GM23248 (cell line): ENCODE measurements at places on chromosomes 3 and 15. TPM values are rescaled to one million over a fixed set of nuclear protein-coding genes. Genes with fewer than 3 reads are reported as not detected.

Gene SOX14
- total RNA-seq, result not detected in 2 replicates

Gene CD96
- total RNA-seq, result not detected in 2 replicates

DNA sequence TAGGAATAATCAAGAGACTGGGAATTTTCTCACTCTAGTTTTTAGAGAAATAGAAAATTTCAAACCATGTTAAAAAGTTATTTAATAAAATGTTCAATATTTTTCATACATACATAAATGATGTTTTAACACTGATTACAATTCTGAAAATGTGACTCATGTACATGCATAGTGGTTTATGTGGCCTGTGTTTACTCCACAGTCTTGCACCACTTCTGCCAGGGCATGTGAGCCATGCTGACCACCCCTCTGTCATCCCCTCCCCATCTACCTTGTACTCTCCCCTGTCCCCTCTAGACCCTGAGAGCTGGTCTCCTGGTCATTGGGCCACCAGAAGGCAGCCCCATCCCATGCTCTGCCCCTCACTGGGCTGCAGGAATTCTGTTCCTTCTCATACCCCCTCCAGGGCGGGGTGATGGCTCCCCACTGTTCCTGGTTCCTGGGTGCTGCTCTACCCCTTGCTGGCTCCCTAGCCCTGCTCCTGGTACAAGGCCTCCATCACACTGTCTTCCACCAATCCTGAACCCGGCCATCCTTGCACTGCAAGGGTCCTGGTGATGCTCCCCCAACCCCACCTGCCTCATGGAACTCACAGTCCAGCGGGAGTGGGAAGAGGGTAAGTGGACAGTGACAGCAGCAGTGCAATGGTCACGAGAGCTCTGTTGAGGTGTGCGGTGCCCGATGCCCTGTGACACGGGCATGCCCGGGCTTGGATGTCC is 24.2 kb upstream of the SLC41A3 start:
- DNase-seq, result peak; percentile 37

Gene NBEAL2
- total RNA-seq, result 2.8 and 4.7 TPM in 2 replicates

GRCh38 chr3:56076746-56077145 is 391.5 kb downstream of the ERC2 start:
- DNase-seq, result no peak

DNA sequence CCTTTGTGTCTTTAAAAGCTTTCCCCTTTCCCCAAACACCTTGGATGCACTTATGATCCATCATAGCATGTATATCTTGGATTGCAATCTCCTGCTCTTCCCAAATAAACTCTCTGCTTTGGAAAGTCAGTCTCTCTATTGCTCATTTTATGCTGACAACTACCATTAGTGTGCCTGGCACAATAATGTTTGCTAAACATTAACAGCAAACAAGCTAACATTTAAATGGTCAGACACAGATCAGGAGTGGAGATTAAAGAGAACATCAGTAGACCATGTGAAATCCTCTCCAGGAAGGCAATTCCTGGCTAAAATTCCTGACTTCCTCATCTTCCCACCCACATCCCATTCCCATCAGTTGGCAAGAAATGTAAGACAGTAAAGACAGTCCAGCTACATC is 44.3 kb upstream of the EIF1B start:
- DNase-seq, result no peak

- no peak for DNase-seq
Measured at GRCh38 chr15:58285212-58285920, 146.4 kb upstream of the LIPC start.

Gene GOLGA8H
- not detected in 2 replicates for total RNA-seq

DNA sequence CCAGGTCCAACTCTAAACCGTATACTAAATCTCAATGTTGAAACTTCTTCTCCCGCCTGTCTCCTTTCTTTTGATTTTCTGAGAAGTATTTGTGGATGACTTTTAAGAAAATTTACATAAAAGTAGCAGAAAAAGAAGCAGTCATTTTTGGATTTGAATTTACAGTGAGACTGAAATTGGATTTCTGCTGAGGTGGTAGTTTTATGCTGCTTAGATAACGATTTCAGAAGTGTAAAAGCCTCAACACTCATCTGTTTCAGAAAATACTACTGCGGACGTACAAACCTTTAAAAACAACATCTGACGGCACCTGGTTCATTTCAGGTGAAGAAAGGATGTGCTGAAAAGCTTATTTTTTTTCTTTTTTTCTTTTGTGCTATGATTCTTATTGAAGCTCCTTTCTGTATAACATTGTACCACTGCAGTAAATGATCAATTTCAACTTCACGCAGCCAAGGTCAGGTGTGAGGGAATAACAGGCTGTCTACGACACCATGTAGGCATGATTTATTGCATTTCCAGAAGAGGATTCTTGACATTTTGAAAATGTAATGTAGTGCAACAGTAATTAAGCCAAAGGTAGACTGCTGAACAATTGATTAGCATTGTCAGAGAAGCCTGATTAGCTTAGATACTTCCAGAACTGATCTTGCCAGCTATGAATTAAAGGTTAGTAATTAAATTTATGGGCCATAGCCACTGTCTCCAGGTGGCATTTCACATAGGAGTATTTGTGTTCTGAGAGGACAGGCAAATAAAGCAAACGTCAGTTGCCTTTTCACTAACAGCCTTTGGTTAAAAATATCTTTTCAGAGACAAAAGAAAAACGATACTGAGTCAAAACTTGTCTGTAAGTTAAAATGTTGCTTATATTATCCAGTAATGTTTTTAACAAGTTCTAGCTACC is 134.6 kb upstream of the KBTBD8 start:
- no peak for DNase-seq

GRCh38 chr15:90845201-90845949 is 23.0 kb upstream of the FURIN start:
- DNase-seq, result peak; percentile 98

GRCh38 chr15:33005582-33005981 is 188.9 kb downstream of the FMN1 start:
- DNase-seq, result no peak

GRCh38 chr3:194976049-194976451 is 290.4 kb downstream of the FAM43A start:
- DNase-seq, result no peak

Gene C3orf22
- total RNA-seq, result not detected in 2 replicates

GRCh38 chr15:67372543-67372942 is 118.0 kb downstream of the IQCH start:
- no peak for DNase-seq

Gene SPINK8
- not detected in 2 replicates for total RNA-seq

Gene CHRD
- total RNA-seq, result 0.22 and 0.25 TPM in 2 replicates

GRCh38 chr3:196625331-196625730 is 14.2 kb upstream of the NRROS start:
- no peak for DNase-seq

DNA sequence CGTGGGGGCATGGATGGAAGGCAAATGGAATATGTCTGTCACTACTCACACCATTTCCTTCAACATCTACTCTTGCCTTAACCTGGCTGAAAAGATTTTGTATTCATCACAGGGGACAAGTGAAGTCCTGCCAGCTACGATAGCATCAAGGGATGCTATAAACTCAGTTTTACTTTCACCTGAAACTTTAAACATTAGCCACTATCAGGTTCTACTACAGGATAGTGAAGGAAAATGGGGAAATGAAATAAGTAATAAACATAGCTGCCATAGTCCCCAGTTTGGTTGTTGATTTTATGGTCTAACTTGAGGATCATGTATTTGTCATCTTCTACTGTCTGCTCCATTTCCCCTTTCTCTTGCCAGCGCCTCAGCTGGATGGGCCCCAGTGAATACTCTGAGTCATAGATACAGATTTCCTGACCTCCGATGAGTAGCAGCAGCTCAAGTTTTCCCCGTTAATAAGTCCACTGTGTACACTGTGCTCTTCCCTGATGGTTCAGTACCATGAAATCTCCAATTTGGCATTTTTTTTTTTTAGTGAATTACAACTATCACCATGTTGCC is 338.2 kb upstream of the SLCO3A1 start:
- peak; percentile 94 for DNase-seq

- no peak for DNase-seq
Measured at GRCh38 chr3:23726811-23727548, 78.8 kb upstream of the UBE2E1 start.

Gene AGBL1
- not detected in 2 replicates for total RNA-seq

- DNase-seq, result peak; percentile 17
Measured at GRCh38 chr3:9649791-9650521, 651 bp downstream of the MTMR14 start.

DNA sequence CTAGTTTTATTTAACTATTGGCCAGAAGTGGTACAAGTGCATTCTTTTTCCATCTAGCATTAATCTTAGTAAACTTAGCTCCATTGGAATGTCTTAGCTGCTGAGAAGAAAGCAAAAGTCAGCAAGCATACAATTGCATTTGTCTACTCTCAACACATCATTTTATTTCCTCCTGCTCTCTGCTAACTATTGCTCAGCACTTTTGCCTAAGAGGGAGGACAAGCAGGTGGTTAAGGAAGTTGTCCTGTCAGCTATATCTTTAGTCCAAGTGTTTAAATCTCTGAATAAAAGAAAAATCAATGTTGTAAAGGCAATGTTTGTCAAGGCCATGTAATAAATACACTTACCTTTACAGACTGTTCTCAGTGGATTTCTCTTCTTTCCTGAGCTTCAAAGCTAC is 51.0 kb downstream of the FHIT start:
- DNase-seq, result no peak

Gene GOLGA8B
- total RNA-seq, result 13.5 and 29.2 TPM in 2 replicates

DNA sequence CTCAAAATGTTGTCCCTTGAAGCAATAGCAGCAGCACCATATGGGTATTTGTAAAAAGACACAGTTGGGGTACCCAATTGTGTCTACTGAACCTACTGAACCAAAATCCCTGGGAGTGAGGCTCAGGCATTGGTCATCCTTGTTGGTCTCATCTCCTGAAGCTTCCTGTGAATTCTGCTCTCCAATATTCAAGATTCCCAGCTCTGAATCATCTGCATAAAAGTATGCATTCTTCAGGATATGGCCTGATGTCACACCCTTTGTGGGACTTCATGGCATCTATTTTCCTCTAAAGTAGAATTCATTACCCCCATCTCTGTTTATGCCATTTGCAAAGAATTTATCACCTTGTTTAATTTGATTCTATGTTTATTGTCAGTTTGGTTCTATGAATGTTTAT is 13.3 kb upstream of the PTX3 start:
- DNase-seq, result peak; percentile 76

DNA sequence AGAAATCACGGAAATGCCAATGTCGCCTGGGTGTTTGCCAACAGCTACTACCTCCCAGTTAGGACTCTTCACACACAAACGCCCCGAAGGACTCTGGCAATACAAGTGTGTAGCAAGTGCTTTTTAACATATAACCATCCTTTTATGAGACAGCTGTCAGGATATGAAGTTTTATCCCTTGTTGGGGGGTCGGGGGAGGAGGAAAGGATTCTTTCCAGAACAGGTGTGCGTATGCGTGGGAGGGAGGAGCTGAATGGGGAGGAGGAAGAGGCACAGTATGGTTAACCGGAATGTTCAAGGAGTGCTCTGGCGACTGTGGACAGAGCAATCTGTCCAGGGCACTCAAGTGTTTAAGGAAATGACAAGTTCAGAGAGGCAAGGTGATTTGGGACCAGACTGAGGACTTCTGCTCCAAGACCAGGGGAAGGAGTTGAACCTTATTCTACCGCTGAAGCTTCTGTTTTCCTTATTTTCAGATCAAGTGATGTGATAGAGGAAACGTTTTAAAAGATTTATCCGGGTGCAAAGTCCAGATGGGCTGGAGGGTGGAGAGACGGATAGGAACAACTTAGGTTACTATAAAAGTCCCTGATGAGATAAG is 1.3 kb downstream of the TSPAN3 start:
- peak; percentile 29 for DNase-seq

- peak; percentile 96 for DNase-seq
Measured at GRCh38 chr3:131903988-131904415, 130.8 kb downstream of the CPNE4 start.

- DNase-seq, result no peak
Measured at GRCh38 chr3:55546866-55547669, 60.0 kb upstream of the WNT5A start.

DNA sequence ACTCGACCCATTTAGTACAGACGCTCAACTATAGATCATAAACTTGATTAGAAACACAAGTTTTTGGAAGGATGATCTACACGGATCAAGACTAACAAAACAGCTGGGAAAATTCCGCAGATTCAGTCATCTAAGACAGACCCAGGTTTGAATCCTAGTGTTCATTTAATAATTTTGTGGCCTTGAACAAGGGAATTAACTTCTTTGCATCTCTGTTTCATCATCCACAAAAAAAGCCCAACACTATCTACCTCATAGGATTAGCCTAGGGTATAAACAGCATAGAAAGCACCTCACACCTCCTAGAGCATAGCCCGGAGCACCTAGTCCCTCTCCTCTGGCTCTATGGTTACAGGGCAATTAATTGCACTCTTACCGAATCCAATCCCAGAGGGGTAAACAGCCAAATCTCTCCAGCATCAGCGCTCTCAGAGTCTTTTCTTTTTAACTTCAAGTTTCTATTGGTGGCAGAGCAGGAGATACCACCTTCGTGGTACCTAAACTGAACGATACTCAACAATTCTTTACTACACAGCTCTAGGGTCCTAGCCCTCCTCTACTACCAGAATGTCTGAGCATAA is 3.5 kb downstream of the TBL1XR1 start:
- no peak for DNase-seq

DNA sequence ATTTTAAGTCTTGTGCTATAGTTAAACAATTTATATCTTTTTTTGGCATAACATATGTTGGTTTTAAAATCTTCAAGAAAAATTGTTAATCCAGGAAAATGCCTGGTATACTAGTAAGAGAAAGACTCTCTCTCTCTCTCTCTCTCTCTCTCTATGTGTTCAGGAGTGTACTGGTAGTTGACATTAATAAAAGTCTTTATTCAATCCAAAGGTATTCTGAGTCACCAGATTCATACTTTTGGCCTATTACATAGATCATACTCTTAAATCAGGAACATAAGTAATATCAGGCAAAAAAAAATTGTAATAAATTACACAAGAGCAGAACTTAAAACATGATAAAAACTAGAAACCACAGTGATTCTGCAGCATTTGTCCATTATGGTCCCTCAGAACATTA is 70.2 kb downstream of the TFG start:
- no peak for DNase-seq

- no peak for DNase-seq
Measured at GRCh38 chr3:128180436-128180835, 27.2 kb downstream of the EEFSEC start.

DNA sequence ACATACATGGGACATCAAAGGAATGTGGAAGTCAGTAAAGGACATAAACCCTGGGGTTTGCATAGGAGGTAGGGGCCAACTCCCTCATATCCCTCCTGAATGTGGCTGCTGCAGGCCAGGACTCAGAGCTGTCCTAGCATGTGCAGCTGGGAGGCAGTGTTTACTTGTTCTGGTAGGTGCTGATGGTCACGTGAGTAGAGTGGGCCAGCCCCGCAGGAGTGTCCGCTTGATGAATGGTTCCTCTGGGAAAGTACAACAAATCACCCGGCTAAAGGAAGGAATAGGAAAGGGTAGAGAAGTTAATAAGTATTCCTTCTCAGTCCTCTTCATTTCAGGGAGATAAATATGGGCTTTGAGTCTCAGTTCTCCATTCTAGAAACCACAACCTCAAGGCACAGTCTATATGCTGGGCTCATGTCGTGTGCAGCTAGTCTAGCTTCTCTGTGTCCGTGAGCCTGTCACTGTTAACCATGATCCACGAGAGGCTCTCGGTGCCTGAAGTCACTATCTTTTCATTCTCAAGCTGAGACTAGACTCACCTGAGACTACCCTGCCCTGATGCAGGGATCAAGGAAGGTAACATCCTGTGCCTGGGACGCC is 17.9 kb downstream of the RIOX2 start:
- no peak for DNase-seq

- no peak for DNase-seq
Measured at GRCh38 chr3:115805520-115805919, 182.2 kb downstream of the GAP43 start.
